ENCODE measurements at places on chromosomes 1 and 21.
A peak's percentile ranks its signal among the peaks of the same experiment; 100 is the strongest.

- peak; percentile 65 for DNase-seq
Observed at GRCh38 chr21:38769191-38769780, 36.4 kb upstream of the ETS2 start.

- DNase-seq = no peak
Observed at GRCh38 chr1:172948457-172948856, 102.3 kb downstream of the TNFSF18 start.

DNA sequence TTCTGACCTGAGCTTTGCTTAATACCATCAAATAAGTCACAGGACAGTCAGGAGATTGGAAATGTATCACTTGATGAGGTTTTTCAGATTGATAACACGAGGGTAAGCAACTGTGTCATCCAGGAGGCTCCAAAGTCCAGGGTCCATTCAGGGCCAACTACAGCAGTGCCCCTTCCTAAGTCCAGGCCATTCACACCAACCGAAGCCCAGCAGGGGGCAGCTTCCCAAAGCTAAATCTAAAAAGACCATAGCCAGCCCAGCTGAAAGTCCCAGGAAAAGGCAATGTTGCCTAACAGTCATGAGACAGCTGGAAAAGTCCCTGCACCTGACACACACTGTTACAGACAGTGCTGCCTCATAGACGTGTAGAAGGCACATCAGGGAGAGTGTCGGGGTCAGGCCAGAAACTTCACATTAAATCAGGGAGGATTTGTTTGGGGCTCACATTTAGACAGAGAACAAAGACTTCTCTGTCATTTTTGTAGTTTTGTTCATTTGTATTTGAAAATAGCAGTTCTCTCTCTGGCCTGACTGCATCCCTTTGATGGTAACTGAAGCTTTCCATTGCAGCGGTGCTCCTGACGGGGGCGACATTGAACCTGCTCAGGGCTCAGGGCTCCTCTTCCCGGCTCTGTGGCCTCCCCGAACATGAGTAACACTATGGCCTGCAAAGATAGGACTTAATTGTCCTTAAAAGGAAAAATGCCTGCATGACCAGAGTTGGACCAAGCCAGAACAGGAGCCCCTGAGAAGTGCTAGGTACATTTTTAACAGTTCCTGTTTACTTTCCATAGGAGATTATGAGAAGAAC, 200.4 kb downstream of the NRIP1 start:
- DNase-seq = peak; percentile 72

DNA sequence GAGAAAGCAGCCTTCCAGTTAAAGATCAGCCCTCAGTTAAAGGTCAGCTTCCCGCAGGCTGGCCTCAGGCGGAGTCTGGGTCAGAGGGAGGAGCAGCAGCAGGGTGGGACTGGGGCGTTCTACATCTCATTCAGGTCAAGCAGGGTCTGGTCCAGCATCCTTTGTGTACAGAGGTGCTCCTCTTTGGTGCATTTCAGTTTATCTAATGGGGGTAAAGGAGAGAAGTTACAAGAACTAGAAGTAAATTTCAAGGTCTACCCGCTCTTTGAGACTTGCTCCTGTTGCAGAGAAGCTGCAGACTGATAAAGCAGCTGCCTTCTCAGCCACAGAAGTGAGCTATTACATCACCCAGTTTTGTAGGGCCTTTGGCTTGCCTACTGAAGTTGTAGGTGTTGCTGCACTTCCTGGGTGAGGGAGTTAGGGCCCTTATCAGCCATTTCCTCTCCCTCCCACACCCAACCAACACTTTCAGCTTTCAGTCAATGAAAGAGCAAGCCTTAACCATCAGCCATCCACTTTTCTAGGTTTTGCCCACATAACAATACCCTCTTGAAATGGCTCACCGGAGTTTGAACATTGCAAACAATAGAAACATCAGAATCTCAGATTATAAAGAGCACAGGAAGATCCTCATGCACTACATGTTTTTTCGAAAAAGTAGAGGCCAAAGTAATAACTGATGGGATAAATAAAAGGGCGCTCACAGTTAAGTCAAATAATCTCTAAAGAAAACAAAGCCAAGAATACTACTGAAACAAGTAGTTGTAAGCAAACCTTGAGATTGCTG, 2.8 kb upstream of the NUP210L start:
- DNase-seq = no peak

- no peak for DNase-seq
Observed at GRCh38 chr1:61692155-61692800, 32.7 kb downstream of the TM2D1 start.

- no peak for DNase-seq
Observed at GRCh38 chr1:192787914-192788585, 20.8 kb upstream of the RGS2 start.

DNA sequence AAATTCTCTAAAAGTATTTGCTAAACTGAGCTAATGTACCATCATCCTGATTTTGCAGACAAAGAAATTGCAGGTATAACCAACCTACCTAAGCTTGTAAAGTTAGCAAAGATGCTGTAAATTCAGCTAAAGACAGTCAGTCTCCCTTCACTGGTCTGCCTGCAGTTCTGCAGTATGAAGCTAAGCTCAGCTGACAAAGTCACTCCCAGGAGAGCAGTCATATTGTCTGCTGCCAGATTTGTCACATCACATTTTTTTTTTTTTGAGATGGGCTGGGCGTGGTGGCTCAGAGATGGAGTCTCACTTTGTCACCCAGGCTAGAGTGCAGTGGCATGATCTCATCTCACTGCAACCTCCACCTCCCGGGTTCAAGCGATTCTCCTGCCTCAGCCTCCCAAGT, 8.9 kb upstream of the CMPK1 start:
- DNase-seq = no peak

GRCh38 chr1:248231117-248231516, at the start of gene OR2M4:
Gene OR2M4 (plus strand): TSS chr1:248231417. CDS start chr1:248238929, 7,512 bp downstream.
- DNase-seq = no peak

- DNase-seq = no peak
Observed at GRCh38 chr1:36128126-36128904, 3.3 kb upstream of the COL8A2 start.

- no peak for DNase-seq
Observed at GRCh38 chr1:226438007-226438406, 30.1 kb upstream of the PARP1 start.

DNA sequence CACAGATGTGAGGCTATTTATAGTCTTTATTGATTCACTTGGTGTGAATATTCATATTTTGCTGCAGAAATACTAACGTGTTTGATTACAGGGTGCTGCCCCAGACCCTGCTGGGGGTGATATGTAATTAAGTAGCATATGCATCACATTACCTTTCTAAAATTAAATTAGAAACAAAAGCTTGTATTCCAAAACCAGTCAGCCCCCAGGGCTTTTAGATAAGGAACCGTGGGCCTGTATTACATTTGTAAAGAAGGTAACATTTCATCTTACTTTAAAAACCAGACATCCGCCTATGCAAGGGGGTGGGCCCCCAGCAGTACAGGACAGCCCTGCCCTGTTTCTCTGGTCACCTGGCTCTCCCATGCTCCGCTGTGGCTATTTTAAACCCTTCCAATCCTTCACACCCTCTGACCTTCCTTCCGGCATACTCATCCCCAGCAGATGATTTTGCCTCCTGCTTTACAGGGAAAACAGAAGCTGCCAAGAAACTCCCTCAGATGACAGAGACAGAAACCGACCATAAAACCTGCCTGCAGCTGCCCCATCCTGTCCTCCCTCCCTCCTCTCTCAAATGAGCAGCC, 22.0 kb upstream of the KCNC4 start:
- peak; percentile 37 for DNase-seq

- no peak for DNase-seq
Observed at GRCh38 chr1:64693406-64693805, 51.5 kb upstream of the RAVER2 start.

Data from aorta (tissue), 5 donors.